ENCODE measurements at places on chromosomes 5 and 9. TPM values are rescaled to one million over a fixed set of nuclear protein-coding genes. Genes with fewer than 3 reads are reported as not detected.

- no peak for DNase-seq
These were observed 685 bp downstream of the SLC24A2 start for GRCh38 chr9:19788152-19788551.

Gene OR1J2
- polyA plus RNA-seq = not detected

Gene EQTN
- 0.62 TPM for polyA plus RNA-seq

GRCh38 chr5:138241688-138242571, 28.8 kb upstream of the CDC23 start:
- DNase-seq = peak; percentile 35

DNA sequence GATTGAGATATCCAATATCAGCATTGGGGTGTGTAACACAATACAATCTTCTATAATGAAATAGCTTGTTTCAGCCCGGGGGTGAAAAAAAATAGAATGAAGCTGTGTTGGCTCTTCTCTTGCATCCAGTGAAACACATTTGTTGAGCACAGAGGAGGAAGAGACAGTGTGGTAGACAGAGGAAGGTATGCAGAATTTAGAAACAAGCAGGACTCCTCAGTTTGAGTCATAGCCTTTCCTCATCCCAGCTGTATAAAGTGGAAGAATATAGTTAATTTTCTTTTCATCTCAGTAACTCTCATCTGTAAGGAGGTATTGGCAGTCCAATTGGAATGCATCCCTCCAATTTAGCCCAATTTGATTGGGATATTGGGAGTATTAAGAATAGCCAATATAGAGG, 302.2 kb upstream of the VLDLR start:
- DNase-seq = no peak

DNA sequence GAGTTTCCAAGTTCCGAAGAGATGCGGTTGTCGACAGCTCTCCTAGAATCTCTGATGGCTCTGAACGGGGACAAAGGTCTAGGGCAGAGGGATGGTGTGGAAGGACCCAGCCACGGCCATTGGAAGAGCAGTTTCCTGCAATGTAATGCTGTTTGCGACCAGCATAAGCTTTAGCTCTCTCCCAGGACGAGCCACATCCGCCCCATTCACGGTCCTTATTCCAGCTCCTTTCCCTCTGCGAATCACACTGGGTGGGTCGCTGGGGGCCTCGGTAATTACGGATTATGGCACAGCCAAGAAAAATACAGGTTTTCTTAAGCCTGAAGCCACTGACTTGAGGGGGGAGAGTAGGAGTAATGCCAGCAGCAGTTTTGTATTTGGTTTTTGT, 22.7 kb downstream of the ANXA2R start:
- DNase-seq = no peak

Gene GCNT4
- polyA plus RNA-seq = 10.8 TPM

- DNase-seq = no peak
These were observed 53.1 kb upstream of the ERBIN start for GRCh38 chr5:65873181-65873750.

Measured in renal cortex interstitium (tissue), 15 donors.